A549 treated with RU486 at 1 μM for 4 hours (cell line): ENCODE measurements at places on chromosomes 4 and X. TPM values are rescaled to one million over a fixed set of nuclear protein-coding genes. Genes with fewer than 3 reads are reported as not detected.

The GAGE12G gene
- total RNA-seq, result not detected in 5 replicates

The P2RY4 gene
- total RNA-seq, result 0.06 TPM in 1 of 5 replicates, not detected in the others

The MANBA gene
- 10.8 to 13.9 TPM (median 11.6 TPM) in 5 replicates for total RNA-seq

The CSAG3 gene
- total RNA-seq, result not detected in 5 replicates

The NCAPG gene
- total RNA-seq, result 12.6 to 29.4 TPM (median 26.2 TPM) in 5 replicates

The FAM9C gene
- total RNA-seq, result not detected in 5 replicates

The USP17L11 gene
- total RNA-seq, result not detected in 5 replicates

The NUDT10 gene
- 0.31 to 0.62 TPM (median 0.40 TPM) in 5 replicates for total RNA-seq

The CYTL1 gene
- total RNA-seq, result not detected in 5 replicates

The BEX5 gene
- not detected in 5 replicates for total RNA-seq

The FGF16 gene
- total RNA-seq, result not detected in 5 replicates

The SH2D1A gene
- not detected in 5 replicates for total RNA-seq

The SYP gene
- total RNA-seq, result 2.2 to 3.3 TPM (median 2.8 TPM) in 5 replicates
